Erythroblast (primary cell): ENCODE measurements at places on chromosomes 2 and 18.

DNA sequence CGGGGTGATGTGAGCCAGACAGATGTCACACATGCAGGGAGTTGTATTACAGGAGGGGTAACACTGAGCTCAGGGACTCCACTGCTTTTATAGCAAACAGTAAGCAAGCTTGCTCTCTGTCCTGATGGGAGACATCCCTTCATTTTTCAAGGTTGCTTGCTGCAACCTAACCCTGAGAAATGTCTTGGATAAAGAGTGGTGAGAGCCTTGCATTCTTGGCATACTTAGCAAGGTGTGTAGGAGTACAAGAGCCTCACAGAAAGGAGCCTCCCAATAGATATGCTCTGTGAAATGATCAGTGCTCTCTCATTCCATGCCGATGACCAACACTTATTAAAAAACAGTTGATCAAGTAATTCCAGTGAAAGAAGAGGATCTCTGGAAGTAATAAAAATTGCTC lies 8.1 kb downstream of the PFN4 start:
- no peak for DNase-seq

DNA sequence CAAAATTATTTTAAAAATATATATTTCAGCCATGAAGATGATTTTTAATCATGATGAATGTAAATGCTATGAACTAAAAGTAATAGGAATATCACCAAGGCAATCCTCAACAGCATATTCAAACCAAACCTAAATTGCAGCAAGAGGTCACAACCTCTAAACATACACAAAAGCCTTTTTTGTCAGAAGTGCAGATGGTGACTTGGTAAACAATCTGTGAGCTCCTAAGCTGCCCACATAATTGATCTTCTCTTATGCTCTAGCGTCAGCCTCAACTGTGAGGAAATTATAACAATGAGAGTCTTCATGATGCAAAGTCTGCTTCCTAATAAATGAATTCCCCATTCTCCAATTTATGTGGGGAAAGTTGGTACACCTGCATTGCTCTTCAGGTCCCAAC lies 113.2 kb downstream of the TSN start:
- DNase-seq: no peak

GRCh38 chr2:54572262-54572635 lies 116.1 kb downstream of the SPTBN1 start:
- DNase-seq: no peak

DNA sequence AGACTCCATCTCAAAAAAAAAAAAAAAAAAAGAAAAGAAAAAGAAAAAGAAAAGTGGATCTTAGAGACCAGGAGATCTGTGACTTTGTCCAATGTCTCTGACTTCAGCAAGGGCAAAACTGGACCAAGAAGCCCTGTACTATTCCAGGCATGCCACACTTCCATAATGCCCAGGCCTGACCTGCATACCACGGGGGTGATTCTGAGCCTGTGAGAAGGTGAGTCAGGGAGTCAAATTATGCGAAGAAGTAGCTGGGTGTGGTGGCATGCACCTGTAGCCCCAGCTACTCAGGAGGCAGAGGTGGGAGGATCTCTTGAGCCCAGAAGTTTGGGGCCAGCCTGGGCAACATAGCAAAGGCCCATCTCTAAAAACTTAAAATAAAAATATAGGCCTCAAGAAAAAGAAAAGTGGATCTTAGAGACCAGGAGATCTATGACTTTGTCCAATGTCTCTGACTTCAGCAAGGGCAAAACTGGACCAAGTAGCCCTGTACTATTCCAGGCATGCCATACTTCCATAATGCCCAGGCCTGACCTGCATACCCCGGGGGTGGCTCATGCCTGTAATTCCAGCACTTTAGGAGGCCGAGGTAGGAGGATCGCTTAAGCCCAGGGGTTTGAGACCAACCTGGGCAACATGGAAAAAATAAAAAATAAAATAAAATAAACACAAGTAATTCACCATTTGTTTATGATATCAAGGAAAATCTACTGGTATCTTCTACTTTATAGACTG lies 12.2 kb upstream of the PUM2 start:
- no peak for DNase-seq

DNA sequence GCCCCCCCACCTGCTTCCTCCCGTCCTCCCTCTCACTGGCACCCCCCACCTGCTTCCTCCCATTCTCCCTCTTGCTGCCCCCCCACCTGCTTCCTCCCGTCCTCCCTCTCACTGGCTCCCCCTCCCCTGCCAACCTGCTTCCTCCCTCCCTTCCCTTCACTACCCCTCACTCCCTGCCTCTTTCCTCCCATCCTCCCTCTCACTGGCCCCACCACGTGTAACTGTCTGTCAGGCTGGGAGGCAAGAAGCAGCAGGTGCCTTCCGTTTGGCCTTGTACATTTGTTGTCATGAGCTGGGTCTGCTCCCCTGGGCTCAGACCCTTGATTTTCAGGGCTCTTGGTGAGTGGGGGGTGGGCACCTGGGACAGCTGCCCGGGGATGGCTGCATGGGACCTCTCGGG lies 19.1 kb downstream of the RTP5 start:
- DNase-seq: no peak

DNA sequence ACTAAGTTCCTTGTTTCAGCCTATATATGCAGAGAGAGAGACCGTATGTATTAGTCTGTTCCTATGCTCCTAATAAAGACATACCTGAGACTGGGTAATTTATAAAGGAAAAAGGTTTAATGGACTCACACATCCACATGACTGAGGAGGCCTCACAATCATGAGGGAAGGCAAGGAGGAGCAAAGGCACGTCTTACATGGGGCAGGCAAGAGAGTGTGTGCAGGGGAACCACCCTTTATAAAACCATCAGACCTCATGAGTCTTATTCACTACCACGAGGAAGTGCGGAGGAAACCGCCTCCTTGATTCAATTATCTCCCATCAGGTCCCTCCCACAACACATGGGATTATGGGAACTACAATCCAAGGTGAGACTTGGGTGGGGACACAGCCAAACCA lies 73.8 kb downstream of the TMEM18 start:
- no peak for DNase-seq

GRCh38 chr2:165191096-165191728 lies 12.6 kb downstream of the SCN3A start:
- DNase-seq: no peak

GRCh38 chr2:215900843-215901242 lies 112.5 kb downstream of the MREG start:
- no peak for DNase-seq

DNA sequence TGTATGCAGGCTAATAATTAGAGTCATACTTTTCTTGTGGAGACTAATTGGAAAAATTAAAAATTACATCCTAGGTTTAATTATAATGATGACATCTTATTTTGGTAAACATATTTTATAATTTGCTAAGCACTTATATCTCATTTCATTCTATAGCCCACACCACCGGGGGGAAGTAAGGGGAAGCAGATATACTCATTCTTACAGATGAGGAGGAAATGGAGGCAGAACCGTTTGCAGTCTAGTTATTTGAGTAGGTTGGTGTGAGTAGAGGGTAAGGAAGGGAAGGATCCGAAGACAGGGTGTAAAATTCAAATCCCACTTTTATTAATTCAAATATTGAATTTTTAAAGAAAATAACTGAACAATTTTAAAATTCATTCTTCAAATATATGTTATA lies 3.7 kb downstream of the ITGAV start:
- no peak for DNase-seq

DNA sequence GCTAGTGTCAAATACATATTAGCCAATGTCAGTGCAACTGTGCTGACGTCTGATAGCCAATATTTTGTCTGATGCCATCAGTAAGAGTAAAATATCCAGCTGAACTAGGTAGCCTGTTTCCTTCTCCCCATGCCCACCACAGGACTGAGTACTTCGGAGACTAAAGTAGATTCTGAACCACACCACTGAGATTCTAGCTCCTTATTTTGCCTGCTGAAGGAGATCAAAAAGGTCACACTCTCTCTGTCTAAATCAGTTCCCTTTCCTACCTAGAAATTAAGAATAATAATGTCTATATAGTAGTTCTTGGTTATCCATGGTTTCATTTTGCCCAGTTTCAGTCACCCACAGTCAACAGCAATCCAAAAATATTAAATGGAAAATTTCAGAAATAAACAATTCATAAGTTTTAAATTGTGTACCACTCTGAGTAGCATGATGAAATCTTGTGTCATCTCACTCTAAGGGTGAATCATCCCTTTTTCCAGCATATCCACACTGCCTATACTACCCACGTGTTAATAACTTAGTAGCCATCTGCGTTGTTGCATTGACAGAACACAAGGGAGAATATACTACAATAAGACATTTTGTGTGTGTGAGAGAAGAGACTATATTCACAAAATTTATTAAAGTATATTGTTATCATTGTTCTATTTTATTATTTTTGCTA lies 1043.3 kb upstream of the PIK3C3 start:
- no peak for DNase-seq

GRCh38 chr2:43424262-43425207 lies 171.3 kb downstream of the THADA start:
- DNase-seq: no peak

DNA sequence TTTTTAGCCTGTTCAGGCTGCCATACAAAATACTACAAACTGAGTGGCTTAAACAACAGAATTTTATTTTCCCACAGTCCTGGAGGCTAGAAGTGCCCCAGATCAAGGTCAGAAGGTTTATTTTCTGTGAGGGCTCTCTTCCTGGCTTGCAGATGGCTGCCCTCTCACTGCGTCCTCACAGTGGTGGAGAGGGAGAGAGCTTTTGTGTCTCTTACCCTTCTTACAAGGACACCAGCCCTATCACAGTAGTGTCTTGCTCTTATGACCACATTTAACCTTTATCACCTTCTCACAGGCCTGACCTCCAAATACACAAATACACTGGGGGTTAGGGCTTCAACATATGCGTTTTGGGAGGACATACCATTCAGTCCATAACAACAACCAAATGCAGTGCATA lies 11.7 kb downstream of the WDR7 start:
- DNase-seq: peak; percentile 55

GRCh38 chr2:64581018-64581417 lies 56.9 kb downstream of the AFTPH start:
- DNase-seq: no peak

DNA sequence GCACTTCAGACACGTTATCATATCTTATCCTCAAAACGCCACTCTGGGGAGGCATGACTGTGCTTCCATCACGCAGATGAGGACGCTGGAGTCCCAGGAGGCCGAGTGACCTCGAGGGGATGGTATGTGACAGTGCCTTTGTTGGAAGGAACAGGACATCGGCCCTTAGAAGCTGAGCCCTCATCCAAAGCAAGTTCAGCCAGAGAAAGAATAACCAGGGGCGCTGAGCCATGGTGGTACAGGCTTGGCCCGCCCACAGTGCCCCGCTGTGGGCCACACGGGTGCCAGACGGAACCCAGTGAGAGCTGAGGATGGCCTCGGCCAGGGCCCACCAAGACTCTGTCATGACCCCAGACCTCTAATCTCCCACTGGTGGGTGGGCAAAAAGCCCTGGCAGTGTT lies 31.3 kb downstream of the HS1BP3 start:
- DNase-seq: no peak
